ENCODE measurements at places on chromosomes 7 and 10.

DNA sequence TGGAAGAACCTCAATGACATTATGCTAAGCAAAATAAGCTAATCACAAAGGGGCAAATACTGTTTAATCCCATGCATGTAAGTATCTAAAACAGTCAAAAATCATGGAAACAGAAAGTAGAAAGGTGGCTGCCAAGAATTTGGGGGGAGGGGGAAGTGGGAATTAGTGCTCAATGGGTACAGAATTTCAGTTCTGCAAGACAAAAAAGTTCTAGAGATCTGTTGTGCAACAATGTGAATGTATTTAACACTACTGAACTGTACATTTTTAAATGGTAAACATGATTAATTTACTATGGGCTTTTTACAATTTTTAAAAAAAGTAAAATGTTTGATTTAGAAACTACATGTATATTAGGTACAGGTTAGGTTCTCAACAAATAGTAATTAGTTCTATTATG, 11.9 kb downstream of the EZH2 start:
- DNase-seq: no peak

GRCh38 chr7:100620804-100621203, 8.5 kb downstream of the MOSPD3 start:
- no peak for DNase-seq

DNA sequence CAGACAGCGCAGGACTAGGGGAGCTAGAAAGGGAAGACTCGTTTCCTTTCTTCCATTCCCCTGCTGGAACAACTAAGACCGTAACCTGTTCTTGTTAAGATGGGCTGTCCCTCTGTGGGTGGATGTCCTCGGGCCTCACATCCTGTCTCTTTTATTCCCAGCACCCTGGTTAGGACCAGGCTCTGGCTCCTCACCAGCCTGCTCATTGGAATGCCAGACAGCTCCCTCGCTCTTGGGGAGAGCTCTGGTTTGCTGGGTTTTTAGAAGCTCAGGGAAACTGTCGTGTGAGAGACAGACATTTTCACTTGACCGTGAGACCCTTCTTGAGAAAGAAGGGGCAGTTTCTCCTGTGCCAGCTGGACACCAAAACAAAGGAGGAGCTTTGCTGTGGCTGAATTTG, 58.1 kb upstream of the HABP2 start:
- DNase-seq: no peak

GRCh38 chr10:88243836-88244730, 339.0 kb downstream of the RNLS start:
- no peak for DNase-seq

DNA sequence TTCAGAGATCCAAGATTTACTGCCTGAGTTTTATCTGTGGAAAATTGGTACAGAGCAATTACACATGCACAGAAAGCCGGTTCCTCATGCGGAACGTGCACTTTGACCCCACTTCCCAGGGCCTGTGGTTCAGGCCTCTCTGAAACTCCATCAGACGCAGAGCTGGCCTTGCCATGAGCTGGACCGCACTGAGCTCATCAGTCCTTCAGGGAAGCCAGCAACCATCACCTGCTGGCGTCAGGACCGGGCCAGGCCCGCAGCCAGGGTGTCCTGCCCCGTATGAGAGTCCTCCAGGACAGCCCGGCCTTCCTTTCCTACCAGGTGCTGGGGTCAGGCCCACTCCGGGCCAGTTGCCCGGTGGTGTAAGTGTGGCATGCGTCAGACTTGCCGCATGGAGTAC, 446.5 kb upstream of the FOXK1 start:
- no peak for DNase-seq

DNA sequence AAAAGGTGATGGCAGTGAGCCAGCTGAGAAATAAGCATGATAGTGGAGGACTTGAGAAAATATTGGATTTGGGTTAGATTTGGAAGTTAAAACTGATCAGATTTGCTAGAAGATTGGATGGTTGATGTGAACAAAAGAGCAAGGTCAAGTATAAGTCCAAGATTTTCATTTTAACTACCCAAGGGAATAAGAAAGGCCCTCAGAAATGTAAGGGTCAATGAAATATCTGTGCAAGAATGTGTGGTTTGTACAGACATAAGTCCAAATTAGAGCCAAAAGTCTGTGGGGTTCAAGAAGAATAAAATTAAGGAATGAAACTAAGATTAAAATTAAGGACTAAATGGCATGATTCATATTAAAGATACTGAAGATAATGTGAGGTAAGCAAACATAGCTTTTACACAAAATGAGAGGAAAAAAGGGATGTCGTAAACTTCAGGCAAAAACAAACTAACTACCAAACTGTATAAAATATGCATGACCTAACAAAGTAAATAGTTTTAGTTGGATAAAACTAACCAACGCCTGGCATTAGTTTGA, 78.4 kb upstream of the CACNA2D1 start:
- no peak for DNase-seq

DNA sequence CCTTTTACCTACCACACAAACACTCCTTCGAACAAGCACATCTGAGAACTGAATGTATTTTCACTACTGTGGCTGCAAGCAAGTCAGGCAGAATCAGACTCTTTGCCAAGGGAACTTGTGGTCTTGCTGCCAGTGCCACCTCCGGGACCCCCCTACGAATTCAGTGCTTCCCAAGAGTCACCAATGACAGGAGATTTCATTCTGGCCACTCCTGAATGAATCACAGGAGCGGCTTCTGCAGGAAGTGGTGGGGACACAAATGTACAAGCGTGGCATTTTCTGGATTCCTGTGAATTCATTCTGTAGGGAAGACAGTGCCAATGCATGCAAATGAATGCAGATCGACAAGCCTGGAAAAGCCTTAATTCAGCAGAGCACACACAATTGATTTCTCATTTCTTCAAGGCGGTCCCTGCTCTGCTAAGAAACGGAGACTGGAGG, 161.2 kb downstream of the CAMK1D start:
- no peak for DNase-seq

- no peak for DNase-seq
Observed at GRCh38 chr7:65239707-65240352, 133.8 kb upstream of the ZNF92 start.

DNA sequence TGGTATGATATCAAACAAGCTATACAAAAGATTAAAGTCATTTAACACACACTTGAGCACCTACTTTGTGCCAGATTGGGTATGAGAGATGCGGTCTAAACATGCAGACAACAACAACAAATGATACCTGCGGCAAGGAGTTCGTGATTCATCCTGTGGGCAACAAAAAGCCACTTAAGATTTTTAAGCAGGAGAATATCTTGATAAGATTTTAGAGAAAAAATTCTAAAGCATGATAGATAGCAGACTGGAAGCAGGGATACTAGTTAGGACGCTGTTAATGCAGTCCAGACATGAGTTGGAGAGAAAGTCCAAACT, 1.6 kb upstream of the KBTBD2 start:
- DNase-seq: no peak

DNA sequence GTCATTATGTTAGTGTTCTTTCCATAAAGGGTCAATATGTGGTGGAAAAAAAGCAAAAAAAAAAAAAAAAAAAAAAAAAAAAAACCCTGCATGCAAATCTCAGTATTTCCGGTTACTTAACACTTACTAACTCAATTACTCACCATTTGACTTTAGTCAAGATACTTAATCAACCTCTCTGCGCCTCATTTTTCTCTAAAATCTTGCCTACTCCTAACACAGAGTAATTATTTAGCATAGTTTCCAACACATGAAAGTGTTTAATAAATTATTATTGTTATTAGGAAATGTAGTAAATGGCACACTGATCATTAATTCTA, 27.8 kb downstream of the PPP1R3A start:
- DNase-seq: no peak

- no peak for DNase-seq
Observed at GRCh38 chr10:53487019-53487983, 714.7 kb upstream of the MBL2 start.

DNA sequence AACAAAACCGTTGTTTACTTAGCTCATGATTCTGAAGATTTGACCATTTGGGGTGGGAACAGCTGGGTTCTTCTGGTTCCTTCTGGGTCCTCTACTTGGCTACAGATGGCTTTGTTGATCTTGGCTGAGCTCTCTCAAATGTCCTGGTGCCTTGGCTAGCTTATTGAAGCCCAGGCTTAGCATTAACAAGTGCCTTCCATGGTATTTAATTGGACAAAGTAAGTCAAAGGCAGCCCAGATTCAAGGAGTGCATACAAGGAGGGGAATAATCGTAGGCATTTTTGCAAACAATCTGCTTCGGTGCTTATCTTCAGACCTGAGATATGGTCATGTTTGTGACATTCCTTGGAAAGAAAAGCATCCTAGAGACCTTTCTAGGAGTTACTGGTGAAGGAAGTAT, 81.4 kb downstream of the ADCYAP1R1 start:
- no peak for DNase-seq

DNA sequence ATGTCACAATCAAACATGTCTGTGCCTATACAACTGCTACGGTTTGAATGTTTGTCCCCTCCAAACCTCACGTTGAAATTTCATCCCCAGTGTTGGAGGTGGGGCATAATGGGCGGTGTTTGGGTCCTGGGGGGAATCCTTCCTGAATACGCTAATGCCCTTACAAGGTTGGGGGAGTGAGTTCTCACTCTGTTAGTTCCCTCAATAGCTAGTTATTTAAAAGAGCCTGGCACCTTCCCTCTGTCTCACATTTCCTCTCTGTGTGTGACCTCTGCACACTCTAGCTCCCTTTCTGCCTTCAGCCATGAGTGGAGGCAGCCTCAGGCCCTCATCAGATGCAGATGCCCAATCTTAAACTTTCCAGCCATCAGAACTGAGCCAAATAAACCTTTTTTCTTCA, 129.5 kb downstream of the GRM8 start:
- DNase-seq: no peak

DNA sequence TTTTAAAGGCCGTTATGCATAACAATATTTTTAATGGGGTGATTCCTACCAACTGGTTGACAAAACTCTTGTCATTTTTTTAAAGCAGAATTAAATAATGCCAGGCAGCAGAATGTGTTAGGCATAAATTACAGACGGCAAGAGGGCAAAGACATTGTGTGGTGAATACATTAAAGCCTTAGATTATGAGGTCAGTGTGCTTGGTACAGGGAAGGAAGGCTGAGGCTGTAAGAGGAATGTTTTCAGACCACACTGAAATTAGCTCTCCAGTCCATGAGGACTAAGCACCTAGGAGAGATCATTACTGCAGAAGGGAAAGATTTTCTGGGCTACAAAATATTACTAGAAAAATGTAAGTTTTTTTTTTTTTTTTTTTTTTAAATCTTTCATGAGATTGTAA, 312.8 kb upstream of the PRKCQ start:
- DNase-seq: no peak

- DNase-seq: no peak
Observed at GRCh38 chr10:65565246-65565645, 1360.6 kb upstream of the LRRTM3 start.

- DNase-seq: no peak
Observed at GRCh38 chr7:94123136-94123535, 119.0 kb upstream of the BET1 start.

DNA sequence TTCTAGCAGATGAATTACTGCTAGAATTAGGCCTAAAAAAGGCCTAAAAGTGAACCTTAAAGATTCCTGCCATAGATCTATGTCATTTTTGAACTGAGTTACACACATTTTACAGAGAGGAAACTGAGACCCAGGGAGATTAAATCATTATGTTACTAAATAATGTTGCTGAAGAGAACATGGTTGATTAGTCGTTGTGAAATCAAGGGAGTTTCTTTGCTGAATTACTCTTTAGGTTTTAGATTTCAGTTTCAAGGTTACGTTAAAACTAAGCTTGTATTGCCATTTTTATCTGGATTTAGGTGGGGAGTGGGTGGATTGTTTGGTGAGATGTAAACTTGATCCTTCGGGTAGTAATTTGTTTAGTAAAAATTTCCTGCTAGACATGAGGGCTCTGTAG, 21.3 kb downstream of the CDK14 start:
- no peak for DNase-seq

GRCh38 chr7:54180796-54181195, 361.4 kb upstream of the VSTM2A start:
- no peak for DNase-seq

DNA sequence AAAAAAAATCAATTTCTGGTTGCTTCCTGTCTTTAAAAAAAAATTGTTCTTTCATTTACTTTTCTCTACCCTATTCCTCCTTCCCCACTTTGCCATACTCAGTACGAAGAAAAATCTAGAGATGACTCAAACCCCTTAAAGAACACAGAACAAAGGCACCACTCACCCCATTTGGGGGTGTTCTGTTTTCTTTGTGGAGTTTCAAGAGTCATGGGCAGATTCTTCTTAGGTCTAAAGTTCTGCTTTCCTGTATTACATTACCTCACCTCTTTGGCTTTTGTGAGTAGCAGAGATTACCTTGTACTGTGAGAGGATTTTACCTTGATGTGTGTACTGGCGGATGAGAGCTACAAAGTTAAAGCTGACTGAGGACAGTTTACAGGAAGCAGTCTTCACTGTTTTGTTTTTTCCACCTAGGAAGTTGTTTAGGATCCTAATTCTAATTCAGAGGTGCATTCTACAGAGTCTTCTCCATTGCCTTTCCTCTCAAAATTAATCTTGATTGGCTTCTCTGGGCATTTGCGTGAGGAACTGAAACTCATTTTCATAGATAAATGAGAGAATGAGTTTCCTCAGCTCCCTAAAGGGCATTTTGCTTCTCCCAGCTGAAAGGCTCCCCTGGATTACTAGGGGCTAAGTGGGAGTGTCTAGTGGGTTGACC, 20.7 kb downstream of the AVL9 start:
- DNase-seq: no peak

GRCh38 chr7:46165276-46165675, 244.2 kb upstream of the IGFBP3 start:
- DNase-seq: no peak

DNA sequence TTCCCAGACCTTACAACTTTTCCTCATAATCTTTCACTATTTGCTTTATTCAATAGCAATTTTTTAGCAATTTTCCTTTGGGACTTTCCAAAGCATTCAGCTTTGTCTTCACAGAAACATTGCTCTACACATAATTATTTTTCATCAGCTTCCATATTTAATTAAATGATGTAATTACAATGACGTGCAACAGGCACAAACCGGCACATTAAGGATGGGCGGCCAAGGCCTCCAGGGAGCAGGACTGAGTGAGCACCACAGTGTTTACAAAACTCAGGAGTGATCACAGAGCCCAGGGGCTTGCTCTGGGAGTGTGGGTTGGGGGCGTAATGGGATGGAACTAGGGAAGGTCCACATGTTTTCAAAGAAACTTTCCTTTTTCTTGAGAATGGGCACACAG, 69.8 kb downstream of the MAD1L1 start:
- DNase-seq: no peak

DNA sequence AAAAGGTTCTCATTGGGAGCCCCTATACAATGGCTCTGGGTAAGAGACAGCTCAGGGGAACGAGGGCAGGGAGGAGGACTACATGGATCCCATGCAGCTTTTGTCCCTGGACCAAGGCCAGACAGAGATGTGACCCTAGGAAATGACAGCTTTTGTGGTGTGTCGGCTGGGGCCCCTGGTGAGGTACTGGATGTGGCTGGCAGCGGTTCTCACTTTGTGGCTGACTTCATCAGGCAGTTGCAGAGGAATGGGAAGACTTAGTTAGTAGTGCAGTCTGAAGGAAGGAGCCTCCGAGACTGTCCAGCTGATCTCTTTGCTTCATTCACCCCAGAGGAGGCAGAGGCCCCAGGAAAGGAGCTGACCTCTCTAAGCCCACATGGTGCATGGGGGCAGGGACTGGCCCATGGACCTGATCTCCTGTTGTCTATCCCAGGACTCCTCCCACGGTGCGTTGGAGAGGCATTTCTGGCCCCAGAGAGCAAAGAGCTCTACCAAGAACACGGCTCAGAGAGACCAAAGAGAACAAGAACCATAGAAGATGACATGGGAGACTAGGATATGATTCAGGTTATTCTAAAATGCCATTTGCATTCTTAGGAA, 202.9 kb downstream of the RPS24 start:
- DNase-seq: no peak

All from activated naive CD8-positive, alpha-beta T cell treated with anti-CD3 and anti-CD28 coated beads, Interleukin-2, amount 50 U/mL, for 16 hours (primary cell).